Activated CD8-positive, alpha-beta memory T cell treated with anti-CD3 and anti-CD28 coated beads for 24 hours (primary cell): ENCODE measurements at places on chromosomes 2 and 18.

- no peak for DNase-seq
These were observed 43.5 kb downstream of the CALCRL start for GRCh38 chr2:187404431-187405110.

- DNase-seq, result no peak
These were observed 20.8 kb downstream of the CDC42EP3 start for GRCh38 chr2:37650548-37651093.

- peak; percentile 87 for DNase-seq
These were observed 17.2 kb upstream of the RPL31 start for GRCh38 chr2:100984892-100985307.

DNA sequence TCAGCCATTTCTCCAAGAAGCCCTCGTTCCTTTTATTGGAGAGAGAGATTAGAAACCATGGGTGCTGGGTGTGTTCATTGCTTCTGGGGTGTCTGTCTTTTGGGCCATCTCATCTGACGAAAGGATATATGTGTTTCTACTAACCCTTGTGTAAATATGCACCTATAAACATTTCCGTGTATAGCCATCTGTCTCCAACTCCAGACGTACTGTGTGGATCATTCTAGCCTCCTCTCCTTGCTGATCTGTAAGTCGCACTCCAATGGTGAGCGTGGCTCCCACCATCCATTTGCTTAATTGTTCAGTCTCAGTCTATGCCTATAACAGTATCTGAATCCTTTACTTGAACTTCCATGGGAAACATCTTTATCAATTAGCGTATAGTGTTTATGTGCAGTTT lies 1.8 kb downstream of the RBFA start:
- DNase-seq, result no peak

- no peak for DNase-seq
These were observed 209.4 kb downstream of the GLI2 start for GRCh38 chr2:120945091-120945490.

GRCh38 chr2:152062125-152063091 lies 36.4 kb downstream of the CACNB4 start:
- DNase-seq, result no peak

- no peak for DNase-seq
These were observed 894.7 kb downstream of the TMEM182 start for GRCh38 chr2:103656558-103656957.

DNA sequence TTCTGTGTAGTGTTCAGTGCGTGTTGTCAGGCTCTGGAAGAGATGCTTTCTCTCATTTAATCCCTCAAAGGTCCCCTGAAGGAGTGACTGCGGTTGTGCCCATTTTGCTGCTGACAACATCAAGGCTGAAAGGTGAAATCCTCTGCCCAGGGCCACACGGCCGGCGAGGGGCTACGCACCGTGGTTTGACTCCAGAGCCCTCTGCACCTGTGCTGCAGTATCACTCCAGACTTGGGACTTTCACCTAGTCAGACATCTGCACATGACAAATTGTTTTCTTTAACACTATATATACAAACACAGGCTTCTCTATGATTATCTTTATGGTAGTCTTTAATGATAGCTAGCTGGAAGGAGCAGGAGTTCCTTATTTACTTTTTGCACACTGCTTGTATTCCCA lies 90.2 kb downstream of the ARMC9 start:
- DNase-seq, result no peak

DNA sequence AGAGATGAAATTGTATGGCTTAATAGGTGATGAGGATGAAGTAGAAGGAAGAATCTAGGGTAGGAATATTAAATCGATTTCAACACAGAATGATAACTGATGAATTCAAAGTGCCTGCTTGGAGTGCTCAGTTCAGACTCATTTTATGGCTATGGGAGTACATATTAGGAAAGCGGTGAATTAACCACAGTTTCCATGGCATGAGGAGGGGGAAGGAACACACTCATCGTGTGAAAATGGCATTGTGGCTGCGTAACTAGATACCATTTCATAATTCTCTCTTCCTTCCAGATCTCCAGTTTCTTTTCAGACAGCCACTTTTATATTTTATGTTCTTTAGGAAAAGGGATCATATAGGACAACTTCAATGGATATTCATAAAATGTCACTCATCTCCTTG lies 232.3 kb upstream of the KCNJ3 start:
- DNase-seq, result no peak

- no peak for DNase-seq
These were observed 71.3 kb downstream of the SOWAHC start for GRCh38 chr2:109685453-109685852.

DNA sequence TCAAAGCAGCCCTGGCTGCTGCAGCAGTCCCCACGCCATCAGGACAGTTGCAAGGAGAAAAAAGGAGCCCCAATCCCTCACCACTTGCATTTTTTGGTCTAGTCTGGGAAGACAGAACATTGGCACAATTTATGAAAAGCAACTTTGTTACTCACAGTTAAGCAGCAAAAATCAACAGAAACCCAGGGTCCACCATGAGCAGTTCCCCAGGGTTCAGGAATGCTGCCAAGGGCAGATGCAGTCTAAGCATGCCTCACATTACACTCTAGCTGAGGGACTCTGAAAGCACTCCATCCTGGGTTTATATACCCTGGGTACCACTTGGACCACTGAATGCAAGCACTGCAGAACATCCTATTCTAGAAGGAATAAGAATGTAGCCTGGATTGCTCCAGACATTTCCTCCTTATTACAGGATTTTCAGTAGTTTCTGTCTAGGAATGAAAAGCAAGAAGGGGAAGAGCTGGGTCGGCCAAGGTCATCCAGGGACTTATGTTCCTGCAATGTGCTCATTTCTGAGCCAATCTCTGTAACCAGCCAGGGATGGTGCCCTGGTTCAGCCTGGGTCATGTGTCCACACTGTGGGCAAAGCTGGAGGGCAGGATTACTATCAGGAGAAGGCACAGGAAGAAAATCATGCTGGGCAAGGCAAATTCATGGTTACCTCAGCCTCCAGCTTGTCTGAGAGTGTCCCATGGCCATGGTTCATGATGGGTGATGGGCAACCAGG lies 19.5 kb upstream of the TMEM163 start:
- DNase-seq, result no peak

GRCh38 chr2:128491692-128492244 lies 173.1 kb upstream of the HS6ST1 start:
- DNase-seq, result no peak

DNA sequence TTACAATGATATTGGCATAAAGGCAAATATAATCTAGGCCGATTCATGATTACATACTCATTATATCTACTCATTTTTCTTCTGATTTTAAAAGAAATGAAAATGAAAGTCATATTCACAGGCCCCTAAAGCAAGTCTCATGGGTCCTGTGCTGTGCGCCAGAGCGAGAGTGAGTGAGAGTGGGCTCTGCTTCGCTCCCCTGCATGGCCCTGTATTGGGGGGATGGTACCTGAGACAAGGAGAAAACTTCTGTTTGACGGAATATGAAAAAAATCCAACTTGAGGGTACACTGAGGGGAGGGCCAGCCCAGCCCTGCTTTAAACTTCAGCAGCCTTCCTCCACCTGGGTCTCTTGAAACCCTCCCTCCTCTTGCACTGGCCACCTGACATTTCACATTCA lies 81.4 kb upstream of the RGPD5 start:
- no peak for DNase-seq
